ENCODE measurements at places on chromosomes 11 and 22.
A peak's percentile ranks its signal among the peaks of the same experiment; 100 is the strongest.

DNA sequence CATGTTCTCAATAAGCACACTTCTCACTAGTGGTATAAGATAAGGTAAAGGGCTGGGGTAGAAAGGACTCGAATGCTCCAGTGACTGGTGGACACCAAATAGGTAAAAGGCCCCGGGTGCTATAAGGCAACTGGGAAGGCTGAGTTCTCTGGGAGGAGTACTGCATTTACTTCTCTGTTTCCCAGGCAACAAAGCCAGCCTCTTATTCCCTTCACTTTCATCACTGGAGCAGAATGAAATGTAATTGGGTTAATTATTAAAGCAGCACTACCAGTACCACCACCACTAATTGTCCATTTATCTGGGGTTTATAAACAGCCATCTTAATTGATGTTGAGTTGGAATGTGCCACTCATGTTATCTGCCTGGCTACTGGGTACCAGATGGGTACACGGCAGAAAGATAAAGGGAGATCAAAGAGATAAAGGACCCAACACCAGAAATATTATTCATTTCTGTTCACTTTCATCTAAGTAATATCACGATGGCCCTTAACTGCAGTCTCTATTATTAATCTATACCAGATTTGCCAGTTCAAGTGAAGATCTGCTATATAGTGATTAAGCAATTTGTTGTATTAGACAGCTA lies 94.4 kb upstream of the CHRM4 start:
- no peak for DNase-seq

- DNase-seq, result no peak
These were observed 142.0 kb downstream of the METTL15 start for GRCh38 chr11:28250192-28250591.

DNA sequence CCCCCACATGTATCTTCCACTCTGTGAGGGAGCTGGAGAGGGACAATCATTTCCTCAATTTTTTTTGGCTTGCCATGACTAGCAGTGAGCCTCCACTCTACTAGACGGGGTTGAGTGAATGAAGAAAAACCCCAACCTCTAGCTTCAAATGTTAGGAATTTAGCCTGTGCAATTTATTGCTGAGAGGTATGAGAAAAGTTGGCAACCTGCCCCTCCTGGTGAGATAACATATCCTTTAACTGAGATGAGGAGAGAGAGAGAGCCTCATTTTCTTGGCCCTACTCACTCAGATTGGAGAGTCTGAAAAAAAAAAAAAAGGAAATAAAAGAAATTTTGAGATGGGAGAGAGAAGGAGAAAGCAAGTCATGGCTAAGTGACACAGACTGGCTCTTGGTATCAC lies 218.2 kb upstream of the CARD18 start:
- no peak for DNase-seq

GRCh38 chr11:128713595-128713994 lies 19.7 kb downstream of the FLI1 start:
- DNase-seq, result no peak

GRCh38 chr11:116375221-116375620 lies 397.6 kb downstream of the BUD13 start:
- DNase-seq, result no peak

GRCh38 chr11:84322211-84322610 lies 1036.0 kb upstream of the CCDC90B start:
- no peak for DNase-seq

DNA sequence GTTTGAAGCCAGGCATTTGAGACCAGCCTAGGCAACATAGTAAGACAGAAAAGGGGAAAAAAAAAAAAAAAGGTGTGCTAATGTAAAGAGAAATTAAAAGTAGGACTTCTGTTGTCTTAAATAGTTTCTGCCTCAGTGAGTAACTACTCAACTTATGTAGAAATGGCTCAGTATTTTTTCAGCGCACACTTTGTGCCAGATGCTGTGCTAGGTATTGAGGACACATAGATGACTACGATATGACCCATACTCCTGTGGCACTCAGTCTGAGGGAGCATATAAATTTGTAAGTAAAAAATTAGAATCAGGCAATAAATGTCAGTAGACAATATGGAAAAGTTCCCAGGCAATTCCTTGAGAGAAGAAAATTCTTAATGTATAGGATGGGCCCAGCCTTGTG lies 93.9 kb downstream of the YAP1 start:
- DNase-seq, result no peak

DNA sequence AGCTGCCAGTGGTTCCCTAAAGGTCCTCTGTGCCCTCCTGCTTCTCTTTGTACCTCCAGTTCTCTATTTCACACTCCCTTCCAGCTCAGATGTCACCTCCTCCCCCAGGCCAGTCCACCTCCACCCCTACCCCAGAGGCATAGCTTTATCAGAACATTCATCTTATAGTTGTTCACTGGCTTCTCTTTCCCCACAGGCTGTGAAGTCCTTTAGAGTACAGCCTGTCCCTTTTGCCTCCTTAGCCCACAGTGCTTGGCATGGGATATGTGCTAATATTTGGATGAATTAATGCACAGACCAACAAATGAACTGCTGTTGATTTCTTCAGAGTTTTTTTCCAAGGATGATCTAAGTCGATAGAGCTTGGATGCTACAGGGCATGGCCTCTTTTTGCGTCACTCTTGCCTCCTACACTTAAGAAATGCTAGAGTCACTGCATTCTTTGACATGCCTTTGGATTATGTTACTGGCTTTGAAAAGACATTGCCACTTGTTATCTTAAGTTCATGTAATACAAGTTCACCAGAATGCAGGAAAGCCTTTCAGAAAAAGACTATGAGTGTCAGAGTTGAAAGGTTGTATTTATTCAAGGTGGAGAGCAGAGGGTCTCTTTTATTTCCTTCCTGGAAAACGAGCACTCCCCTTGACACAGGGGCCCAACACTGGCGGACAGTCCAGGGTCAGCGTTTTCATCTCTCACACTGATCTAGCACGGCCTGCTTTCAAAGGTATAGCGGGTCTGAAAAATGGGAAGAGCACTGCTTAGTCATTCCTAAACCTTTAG lies 75.7 kb downstream of the PISD start:
- DNase-seq, result no peak

DNA sequence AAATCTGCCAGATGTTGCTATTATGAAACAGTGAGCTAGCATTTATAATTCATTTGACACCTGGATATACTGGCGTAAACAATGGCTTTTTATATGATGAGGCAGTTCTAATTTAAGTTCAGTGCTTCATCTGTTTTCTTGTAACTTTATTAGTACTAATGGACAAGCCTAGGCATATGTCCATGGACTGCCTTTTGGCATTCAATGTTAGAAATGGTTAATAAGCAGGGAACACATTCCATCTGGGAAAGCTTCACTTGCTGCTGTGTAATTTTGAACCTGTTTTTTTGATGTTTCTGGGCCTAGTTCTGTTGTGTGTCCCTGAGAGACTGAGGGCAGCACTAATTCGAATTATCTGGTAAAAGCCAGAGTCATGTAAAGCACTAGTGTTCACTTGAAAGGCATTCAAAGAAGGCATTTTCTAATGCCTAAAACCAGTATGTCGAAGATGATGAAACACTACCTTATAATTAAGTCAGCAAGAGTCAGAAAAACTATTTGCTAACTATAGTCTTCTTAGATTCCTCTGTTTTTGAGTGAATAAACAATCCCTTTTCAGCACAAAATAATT lies 138.5 kb downstream of the SWAP70 start:
- DNase-seq, result no peak

- no peak for DNase-seq
These were observed 18.7 kb upstream of the JHY start for GRCh38 chr11:122863704-122864326.

DNA sequence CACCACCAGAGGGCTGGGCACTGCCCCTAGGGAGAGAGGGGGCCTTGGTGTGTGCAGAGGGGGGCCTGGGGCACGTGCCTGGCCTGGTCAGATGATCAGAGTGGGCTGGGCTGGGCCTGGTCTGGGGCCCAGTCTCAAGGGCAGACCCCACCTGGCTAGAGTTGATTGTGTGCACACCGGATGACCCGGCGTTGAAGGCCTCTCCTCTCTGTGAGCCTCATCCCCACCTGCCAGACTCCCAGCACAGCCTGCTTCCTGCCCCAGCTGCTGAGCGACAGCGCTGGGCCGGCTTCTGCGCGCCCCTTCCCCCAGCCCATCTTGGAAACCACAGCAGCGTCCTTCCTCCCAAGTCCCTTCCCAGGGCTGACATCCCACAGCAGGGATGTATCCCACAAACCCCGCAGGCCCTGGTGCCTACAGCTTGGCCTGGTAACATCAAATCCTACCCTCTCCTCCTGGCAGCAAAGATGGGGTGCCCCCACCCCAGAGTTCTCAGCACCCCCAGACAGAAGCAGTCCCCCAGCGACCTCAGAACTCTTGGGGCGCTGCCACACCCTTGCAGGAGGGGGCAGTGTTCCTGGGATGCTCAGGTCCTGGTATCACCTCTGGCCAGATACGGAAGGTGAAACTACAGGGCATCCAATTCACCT lies 11.0 kb upstream of the TSSC4 start:
- no peak for DNase-seq

DNA sequence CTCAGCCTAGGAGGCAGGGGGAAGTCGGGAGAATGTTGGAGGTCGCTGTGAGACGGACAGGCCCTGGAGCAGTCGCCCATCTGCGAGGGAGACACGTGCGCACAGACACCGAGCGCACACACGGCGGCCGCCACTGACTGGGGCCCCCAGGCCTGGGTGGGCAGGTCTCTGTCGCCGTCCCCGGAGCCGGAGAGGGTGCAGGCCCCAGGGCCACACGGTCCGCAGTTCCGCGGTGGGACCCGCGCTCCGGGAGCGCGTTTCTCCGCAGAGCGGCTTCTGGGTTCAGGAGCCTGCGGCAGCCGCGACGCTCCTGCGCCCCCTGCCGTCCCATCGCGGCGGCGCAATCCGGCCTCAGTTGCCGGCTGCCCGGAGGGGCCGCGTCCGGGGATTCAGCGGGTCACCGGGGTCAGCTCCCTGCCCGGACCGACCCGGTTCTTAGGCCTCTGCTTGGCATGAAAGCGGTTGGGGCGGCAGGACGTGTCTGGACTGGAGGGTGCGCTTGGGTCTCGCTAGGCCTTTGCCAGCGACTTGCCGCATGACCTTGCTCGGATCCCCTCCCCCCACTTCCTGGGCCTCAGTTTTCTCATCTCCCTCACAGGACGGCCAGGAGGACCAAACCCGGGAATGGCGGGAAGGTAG lies 31.2 kb downstream of the PDE2A start:
- peak; percentile 35 for DNase-seq

DNA sequence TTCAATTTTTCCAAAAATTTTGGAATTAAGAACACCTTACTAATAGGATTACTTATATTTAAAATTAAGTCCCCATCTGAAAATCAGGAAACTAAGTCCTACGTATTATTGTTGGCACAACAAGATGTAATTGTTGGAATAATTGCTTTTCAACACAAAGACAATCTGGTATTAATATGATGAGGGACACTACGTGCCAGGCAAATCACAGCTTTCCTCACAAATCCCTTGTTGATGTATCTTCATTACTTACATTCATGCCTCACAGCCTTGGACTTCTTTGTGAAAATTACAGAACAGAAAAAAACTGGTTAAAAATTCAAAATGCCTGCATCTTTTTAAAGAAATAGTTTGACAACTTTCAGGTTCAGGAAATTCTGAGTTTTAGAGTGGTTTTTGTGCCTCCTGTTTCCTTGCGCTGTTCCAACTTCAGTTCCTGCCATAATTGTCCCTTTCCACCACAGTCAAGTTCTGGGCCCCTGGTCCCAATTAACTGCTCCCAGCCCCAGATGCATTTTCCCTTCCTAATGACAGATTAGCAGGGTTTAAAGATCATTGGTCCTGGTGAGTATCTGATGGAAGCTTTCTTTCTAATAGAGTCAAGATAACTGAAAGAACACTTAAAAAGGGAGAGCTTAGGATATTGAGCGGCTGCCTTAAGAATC lies 23.3 kb upstream of the CCDC34 start:
- no peak for DNase-seq

DNA sequence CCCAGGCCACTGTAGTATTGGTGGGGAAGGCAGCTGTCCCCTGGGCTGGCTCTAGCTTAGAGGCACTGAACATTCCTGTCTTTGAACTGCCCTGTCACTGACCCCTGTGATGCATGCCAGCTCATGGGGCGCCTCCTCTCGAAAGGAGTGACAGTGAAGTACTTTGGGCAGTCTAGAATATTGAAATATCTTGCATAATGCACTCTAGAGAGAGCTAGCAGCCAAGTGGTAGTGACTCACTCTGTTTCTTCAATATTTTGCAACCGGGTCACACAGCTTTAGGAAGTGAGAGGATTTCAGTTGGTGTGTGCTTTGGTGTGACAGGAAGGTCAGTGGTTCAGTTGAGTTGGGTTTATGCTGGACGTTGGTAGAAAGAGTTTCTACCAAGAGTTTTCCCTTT lies 35.5 kb upstream of the ST14 start:
- no peak for DNase-seq

- no peak for DNase-seq
These were observed 41.3 kb downstream of the NEU3 start for GRCh38 chr11:75029836-75030631.

DNA sequence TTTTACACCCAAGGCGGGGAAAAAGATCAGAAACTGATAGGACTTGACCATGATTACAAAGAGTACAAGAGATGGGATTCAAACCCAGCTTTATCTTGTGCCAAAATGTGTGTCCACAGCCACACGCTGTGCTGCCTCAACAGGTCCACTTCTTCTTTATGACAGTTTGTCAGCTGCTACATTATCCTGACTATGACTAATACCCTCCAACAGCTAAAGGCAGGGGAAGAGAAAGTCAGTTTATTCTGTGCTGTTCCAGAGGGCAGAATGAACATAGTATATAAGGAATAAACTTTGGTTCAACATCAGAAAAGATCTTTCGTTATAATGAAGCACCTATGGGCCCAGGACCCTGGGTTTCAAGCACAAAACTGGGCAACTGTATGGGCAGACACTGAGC lies 668.2 kb upstream of the TENM4 start:
- no peak for DNase-seq

DNA sequence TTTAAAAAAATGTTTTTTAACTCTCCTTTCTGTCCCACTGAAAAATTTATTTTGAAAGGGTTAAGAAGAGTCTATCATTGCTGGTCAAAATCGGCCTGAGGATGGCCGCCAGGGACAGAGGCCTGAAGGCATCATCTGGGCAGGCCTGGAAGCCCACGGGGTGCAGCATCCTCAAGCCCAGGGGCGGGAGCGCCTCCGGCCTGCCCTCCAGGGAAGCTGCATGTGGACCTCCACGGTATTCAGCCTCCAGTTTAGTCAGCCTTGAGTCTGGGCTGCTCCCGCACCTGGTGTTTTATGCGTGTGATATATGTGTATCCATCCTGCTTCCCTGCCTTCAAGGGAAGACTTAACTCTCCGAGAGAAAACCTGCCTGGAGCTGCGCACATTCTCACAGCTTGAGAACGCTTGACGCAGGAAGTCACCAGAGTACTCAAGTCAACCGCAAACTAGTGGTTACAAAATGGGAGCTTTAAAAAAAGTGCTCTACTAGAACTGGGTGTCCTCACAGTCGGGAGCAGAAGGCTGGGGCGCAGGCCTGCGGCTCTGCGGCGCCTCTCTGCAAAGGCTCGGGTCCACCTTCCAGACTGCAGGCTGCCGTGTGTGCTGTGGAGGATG lies 13.6 kb upstream of the BID start:
- no peak for DNase-seq

All from stimulated activated CD8-positive, alpha-beta memory T cell treated with anti-CD3 and anti-CD28 coated beads, Interleukin-2, amount 100 ng/mL, for 1 hour (primary cell).